ENCODE measurements at places on chromosomes 5 and 9. TPM values are rescaled to one million over a fixed set of nuclear protein-coding genes. Genes with fewer than 3 reads are reported as not detected.

NUTM2F gene
- not detected for total RNA-seq

FBN2 gene
- total RNA-seq, result 12.1 TPM

MSX2 gene
- total RNA-seq, result 4.9 TPM

GPR151 gene
- total RNA-seq, result not detected

SLU7 gene
- 50.3 TPM for total RNA-seq

PCDHB3 gene
- total RNA-seq, result 0.05 TPM

FASTKD3 gene
- 17.0 TPM for total RNA-seq

HMMR gene
- total RNA-seq, result 28.1 TPM

IRX2 gene
- 1.5 TPM for total RNA-seq

Data from A549 treated with GW870086 at 1 μM for 4 hours (cell line).